ENCODE measurements at places on chromosomes 1 and 21. TPM values are rescaled to one million over a fixed set of nuclear protein-coding genes. Genes with fewer than 3 reads are reported as not detected.

DNA sequence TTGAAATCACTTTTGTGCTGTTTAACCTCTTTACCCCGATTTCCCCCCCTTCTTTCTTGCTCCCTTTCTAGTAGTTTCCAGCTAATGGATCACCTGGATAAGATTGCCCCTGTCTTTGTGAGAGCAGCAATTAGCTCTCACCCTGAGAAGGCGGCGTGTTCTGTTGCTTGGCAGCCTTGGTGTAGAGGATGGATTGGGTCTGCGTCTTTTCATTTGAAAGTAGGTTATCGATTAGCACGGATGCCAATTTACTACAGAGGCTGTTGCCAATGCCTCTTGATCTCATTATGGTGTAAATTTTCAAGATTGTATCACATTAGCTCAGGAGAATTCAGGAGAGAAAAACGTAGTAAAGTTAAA lies 26.4 kb downstream of the KIF26B start:
- DNase-seq = no peak

DNA sequence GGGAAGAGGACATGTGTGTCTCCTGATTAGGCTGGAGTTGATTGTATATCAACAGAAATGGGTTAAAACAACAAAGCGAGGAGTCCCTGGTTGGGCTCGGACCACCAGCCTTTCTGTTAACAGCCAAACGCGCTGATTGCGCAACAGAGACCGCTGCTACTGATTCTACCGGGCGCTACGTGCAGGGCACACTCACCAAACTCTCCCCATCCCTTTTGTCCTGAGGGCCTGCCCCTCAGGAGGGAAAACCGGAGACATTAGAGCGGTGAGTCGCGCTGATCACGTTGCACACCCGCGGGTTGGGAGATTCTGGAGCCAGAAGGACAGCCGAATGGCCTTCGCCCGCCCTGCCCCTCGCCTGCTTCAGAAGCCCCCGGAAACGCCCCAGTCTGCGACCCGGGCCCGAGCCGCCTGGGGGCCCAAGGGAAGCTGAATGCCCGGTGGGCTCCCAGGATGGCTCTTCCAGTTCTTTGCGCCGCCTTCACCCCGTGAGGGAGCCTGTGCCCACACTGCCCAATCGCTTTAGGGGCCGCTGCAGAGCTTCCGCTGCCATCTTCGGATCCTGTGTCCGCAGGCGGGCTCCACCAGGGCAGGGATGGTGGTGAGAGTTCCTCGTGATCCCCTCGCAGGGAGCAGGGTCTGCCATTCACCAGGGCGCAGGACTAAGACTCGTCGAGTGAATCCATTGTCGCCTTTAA lies 165.4 kb upstream of the NBPF11 start:
- DNase-seq = no peak

DNA sequence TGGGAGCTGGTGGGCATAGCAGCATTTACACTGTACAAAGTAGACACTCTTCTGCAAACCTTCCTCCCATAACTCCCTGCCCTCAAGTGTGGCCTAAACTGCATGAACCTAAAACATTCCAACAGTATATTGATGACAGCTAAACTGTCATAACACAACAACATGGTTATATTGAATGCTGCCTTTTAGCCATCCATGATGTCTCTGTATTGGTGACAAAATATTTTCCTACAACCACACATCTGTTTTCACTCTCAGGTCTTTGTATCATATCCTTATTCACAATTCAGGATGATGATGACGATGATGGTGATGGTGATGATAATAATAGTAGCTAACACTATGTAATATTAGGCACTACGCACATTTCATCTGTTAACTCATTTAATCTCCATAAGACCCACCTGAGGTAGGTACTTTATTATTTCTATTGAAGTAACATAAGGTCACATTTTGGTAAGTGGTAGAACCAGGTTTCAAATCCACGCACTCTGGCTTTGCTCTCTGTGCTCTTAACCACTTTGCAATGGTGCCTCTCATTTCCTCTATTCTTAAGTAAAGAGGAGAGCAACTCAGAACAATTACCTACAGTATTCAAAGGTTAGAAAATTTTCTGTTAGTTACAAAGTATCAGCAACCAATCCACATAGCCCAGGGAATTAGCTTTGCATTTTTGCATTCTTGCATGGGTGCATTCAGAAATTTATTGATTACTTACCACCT lies 185.1 kb upstream of the LMO4 start:
- no peak for DNase-seq

Gene RASSF5
- polyA plus RNA-seq = 5.1 TPM

DNA sequence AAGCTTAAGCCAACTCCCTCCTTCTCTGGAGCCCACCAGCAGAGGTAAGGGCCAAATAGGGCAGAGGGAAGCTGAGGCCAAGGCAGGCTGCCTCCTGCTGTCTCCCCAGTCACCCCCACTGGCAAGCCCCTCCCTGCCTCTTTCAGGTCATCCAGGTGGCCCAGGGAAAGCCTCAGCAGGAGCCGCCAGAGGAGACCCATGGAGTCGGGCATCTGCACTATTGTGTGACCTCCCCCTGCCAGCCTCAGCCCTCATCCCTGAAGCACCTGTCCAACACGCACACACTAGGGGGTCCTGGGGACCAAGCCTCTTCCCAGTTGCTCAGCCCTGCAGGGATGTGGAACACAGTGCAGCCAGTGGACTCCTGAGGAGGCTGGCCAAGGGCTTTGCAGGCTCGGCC lies 5.3 kb upstream of the NAXE start:
- DNase-seq = no peak

Gene C8B
- not detected for polyA plus RNA-seq

Gene LRRC7
- 13.5 TPM for polyA plus RNA-seq

Gene GUCA2B
- not detected for polyA plus RNA-seq

DNA sequence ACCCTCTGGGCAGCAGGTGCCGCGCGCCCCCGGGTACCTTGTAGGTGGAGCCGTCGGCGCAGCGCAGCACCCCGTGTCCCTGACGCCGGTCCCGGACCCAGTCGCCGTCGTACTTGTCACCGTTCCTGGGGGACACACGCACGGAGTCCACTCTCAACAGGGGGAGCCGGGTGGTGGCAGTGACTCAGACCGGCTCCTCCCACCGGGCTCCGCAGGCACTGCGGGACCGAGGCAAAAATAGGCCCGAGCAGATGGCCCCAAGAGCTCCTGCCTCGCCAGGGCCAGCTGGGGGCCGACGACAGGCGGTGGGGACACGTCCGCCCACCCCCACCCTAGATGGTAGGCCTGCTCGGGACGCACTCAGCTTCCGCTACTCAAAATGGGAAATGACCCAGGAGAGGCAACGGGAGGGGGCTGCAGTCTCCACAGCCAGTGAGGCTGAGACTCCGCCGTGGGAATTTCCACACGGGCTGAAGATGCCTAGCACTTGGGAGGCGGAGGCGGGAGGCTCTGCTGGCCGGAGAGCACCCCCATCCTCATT lies 6.3 kb downstream of the MORN1 start:
- DNase-seq = no peak

- no peak for DNase-seq
Observed at GRCh38 chr1:228335406-228336307, 71.0 kb downstream of the TRIM11 start.

- DNase-seq = no peak
Observed at GRCh38 chr1:56627019-56627635, 18.0 kb upstream of the PRKAA2 start.

Gene EDARADD
- 6.2 TPM for polyA plus RNA-seq

DNA sequence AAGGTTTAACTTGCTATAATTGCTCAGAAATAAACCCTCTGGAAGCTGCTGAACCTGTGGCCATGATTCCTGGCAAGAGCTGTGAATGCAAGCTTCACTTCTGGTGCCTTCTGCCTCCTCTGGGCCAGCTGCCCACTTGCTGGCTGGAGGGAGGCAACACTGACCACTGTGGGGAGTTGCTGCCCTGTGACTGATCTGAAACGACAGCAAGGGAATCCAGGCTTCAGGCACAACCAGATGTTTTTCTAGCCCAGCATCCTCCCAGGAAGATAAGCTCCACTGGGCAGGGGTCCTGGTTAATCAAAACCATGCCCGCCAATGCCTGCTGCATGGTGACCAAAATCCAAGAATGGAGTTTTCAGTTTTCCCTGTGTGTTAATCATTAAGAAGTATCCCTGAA lies 180.0 kb upstream of the HMGB4 start:
- DNase-seq = no peak

- no peak for DNase-seq
Observed at GRCh38 chr1:227124473-227124872, 184.4 kb downstream of the COQ8A start.

Gene OR6N1
- polyA plus RNA-seq = not detected

Data from left renal pelvis (tissue), 4 donors.